NCI-H460 (cell line): ENCODE measurements at places on chromosomes 11 and 22.
A peak's percentile ranks its signal among the peaks of the same experiment; 100 is the strongest.

DNA sequence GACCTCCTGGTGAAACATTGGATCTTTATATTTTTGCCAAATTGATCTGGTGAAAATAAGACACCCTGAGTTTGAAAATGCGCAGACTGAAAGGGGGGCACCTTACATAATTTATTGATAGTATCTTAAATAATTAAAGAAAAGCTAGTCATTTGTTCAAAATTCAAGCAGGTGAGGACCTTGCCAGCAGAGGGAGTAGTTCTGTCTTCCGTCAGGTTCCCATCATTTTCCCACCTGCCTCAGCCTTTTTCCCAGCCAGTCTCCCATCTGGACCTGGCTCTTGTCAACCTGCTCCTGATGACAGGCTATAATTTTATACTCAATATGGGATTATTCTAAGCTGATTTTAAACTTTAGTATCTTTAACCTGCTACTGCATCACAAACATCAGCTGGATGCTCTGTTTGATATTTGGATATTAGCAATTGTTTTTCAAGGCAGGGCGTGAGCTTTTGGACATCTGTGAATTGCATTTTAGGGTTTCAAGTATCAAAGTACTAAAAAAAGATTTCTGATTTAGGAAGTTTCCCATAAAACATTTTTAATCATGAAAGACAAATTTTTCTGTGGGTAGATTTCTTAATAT lies 132.0 kb downstream of the ELP4 start:
- DNase-seq: peak; percentile 26

DNA sequence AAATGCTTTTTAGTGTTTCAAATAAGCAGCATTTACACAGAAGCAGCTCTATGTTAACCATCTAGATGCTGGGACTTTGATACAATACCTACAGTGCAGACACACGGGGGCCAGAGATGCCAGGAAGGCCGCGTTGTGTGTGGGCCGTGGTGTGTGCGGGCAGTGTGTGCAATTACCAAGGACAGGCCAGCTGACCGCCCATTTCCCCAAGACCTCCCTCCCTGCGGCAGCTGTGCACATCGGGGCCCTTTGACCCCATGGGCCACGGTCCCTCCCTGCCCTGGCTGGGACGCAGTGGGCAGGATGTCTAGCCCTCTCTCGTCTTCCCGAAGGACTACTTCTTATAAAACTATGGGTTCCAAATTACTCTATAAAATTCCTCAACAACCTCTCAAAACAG lies 38.4 kb downstream of the CLTCL1 start:
- DNase-seq: no peak

- DNase-seq: peak; percentile 38
Observed at GRCh38 chr11:80958361-80958760, 1517.5 kb upstream of the TENM4 start.

DNA sequence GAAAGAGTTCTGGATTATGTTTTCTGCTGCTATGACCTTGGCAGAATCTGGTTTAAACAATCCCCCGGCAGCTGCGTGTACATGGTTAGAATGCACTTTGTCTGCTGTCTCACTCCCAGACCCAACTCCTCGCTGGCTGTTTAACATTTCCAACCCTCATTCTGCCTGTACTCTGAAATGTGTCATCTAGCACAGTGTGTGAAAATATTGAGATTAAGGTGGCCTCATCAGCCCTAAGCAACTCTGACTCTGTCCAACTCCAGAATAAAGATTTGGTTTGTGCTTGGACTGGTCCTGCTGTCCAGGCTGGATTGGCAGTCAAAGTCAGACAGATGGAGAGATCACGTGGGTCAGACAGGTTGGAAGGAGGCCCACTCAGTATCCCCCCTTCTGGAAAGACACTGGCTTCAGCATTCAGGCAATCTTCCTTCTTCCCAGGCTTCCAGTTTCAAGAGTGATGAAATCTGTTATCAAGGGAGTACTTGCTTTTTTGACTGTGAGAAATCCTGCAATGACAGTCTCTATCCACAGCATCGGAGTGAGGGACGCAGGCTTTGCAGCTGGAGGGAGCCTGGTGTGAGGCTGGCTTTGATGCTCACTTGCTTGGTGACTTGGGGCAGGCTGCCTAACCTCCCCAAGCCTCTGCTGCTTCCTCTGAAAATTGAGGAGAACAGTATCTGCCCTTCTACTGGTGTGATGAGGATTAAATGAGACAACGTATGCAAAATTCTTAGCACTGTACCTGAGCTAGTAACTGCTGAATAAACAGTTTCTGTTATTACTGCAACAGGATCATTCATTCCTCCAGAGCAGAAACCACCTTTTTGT lies 29.8 kb downstream of the ABTB2 start:
- no peak for DNase-seq
